ENCODE measurements at places on chromosomes 7 and 10.

DNA sequence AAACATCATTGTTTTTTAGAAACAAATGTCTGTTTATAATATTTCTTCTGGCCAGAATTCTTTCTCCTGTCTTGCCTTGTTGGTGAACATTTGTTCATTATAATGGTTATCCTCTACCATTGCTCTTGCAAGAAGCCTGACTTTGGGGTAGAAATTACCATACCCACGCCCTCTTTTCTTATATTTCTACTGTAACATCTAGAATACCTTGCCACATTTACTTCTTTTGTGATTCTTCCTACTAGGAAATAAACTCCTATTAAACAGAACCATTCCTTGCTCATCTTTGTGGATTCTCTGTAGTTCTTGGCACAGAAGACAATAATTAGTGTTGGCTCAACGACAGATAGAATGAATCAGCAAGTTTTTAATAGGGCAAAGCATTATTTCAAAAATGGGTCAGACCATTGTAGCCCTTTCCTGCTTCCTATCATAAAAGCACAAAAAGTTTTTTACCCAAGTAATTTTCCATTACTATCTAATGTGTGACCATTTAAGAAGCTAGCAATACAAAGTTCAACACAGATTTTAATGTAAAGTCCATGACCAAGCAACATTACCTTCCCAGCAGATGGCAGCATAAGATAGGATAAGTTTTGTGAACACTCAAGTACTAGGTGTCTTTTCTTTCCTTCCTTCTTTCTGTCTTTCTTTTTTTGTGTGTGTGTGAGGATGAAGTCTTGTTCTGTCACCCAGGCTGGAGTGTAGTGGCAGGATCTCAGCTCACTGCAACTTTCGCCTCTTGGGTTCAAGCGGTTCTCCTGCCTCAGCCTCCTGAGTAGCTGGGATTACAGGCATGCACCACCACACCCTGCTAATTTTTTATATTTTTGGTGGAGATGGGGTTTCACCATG lies 270.4 kb downstream of the HGF start:
- DNase-seq = no peak

GRCh38 chr10:125817337-125817946 lies 5.6 kb downstream of the UROS start:
- DNase-seq = no peak

GRCh38 chr10:98316661-98317060 lies 48.7 kb upstream of the LOXL4 start:
- no peak for DNase-seq

- DNase-seq = no peak
Observed at GRCh38 chr7:20200361-20200760, 16.8 kb downstream of the MACC1 start.

- no peak for DNase-seq
Observed at GRCh38 chr10:80277567-80278250, 11.7 kb downstream of the MAT1A start.
